ENCODE measurements at places on chromosomes 12 and 14.

- DNase-seq: no peak
These were observed 276.1 kb upstream of the LMO3 start for GRCh38 chr12:16881986-16882570.

DNA sequence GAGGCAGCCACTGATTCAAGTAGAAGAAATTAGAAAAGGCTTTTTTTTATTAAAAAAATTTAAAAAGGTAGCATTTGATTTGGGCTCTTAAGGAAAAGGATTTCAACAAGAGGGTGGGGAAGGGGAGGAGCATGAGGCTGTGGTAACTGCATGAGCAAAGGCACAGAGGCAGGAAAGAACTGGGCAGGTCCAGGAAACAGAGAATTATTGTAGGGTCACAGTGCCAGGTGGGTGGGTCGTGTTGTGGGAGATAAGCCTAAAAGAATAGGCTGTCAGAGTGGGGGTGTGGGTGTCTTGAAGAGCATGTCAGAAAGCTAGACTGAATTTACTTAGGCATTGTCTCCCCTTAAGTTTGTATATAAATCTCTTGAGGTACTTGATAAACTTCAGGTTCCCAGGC lies 7.8 kb downstream of the LIMA1 start:
- DNase-seq: no peak

GRCh38 chr14:40232302-40232701 lies 800.1 kb upstream of the FBXO33 start:
- no peak for DNase-seq

GRCh38 chr14:49959822-49960408 lies 67.0 kb downstream of the ARF6 start:
- no peak for DNase-seq

DNA sequence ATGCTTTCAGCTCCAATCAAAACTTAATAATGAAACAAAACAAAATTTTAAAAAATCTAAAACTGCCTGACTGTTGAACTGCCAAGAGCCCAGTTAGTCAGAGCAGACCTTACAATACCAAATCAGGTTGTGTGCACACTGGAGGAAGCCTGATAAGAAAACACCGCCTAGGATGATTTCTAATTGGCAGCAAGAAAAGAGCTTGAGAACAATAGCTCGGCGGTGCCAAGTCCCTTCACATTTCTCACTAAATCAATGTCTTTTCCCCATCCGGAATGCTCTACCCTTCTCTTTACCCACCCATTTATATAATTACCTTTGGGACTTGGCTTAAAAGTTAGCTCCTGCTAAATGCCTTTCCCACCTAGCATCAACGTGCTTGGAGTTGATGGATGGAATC lies 256.7 kb downstream of the C12orf75 start:
- DNase-seq: no peak

DNA sequence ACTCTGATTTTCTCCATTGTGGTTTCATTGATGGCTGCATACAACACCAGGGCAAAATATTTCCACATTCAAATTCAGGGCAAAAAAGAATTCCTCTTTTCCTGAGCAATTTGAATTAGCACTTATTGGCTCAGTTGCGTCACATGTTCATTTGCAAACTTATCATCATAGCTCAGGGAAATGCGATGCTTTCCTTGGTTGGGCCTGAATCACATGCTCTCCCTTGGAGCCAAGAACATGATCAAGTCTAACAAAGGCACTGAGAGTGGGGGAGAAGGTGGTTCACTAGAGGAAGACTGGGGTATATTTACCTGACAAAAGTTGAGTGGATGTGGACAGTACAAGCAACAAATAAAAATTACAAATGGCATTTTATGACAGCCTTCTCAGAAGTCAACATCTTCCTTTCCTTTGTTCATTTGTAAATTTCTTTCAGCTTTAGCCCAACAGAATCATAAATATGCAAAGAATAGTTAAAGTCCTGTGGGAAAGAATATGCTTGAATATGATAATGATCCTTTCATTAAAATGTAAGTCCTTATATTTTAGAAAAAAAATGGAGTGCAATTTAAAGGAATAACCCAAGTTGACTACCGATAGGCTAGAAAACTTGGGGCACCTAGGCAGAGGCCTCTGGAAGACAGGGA lies 277.2 kb downstream of the NEDD1 start:
- DNase-seq: no peak
